ENCODE measurements at places on chromosomes 6 and 20.

DNA sequence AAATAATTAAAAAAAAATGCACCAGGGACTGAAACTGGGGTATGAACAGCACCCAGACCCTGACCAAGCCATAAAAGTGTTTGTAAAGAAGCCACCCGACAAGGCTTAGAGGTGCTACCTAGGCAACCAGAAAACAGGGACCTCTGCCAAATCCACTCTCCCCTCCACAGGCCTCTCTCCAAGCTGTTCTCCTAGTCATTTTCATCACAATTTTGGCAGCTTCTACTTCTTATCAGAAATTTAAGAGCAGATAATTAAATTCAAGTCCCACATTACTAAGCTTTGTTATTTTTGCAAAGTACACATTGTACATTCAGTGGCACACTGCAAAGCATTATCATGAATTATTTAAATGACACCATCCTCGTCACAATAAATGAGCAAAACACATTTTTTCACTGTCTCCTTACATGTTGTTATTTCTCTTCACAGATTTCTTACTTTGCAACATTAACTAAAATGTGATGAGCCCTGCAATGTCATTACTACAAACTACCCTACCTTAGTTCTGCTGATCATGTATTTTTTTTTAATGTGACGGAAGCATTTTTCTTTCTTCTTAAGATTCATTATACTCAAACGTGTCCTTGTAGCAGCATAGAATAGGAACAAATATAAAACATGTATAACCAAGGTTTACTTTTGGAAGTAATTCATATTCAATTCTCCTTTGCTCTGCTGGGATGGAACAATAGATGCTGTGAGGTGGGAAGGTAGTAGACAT lies 38.1 kb downstream of the ECT2L start:
- no peak for DNase-seq

DNA sequence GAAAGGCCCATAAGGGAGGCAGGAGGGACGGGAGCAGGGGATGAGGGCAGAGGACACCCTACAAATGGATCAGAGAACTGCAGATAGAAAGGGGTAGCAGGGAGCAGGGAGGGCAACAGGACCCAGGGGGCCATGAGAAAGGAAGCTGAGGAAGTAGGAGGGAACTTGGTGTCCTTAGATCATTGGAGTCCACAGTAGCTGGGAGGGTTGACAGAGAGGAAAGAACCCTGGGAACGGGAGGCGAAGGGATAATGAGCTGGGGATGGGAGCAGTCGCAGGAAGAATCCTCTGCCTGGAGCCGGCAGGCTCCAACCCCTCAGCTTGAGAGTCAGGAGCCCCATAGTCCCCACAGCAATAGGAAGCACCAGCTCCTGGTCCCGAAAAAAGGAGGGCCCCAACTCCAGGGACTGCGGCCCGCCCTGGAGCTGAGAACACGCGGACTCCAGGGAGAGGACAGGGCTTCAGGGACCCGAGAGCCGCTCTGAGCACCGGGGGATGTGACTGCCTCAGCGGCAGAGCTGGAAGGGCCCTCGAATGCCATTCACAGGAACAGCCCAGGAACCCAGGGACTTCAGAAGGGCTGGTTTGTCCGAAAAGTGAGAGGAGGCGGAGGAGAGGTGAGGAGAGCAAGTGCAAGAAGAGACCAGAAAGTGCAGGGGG lies 32.7 kb downstream of the HLA-A start:
- DNase-seq = no peak

DNA sequence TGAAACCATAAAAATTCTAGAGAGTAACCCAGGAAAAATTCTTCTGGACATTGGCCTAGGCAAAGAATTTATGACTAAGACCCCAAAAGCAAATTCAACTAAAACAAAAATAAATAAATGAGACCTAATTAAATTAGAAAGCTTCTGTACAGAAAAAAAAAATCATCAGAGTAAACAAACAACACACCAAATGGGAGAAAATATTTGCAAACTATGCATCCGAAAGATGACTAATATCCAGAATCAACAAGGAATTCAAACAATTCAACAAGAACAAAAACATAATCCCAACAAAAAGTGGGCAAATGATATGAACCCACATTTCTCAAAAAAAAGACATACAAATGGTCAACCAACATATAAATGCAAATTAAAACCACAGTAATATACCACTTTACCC lies 242.6 kb upstream of the CDYL start:
- DNase-seq = no peak

DNA sequence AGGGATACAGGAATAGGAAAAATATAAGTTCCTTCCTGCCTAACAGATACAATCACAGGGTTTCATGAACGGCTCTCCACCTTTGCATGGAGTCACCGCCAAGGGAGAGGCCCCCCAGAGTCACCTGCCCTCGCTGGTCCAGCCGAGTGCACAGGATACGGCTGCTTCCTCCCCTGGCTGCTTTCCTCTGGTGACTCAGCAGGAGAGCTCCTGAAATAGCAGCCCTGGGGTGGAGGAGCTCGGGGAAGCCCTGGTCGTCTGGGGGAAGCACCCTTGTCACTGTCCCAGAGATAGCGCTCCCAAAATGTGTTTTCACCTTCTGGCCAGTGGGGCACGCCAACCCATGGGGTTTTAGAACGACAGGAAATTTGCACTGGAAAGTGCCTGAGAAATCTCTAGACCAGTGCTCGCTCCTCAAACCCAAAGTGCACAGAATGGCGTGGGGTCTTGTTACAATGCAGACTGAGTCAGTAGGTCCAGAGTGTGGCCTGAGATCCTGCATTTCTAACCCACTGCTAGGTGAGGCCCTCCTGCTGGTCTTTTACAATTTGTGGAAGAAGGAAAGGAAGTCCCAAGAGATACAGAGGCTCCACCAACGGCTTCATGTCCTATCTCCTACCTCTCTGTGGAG lies 35.9 kb upstream of the FAM50B start:
- DNase-seq = peak; percentile 85

GRCh38 chr6:11346516-11346915 lies 114.0 kb upstream of the NEDD9 start:
- DNase-seq = no peak

- DNase-seq = no peak
These were observed 340.2 kb downstream of the HACE1 start for GRCh38 chr6:104519566-104519965.

DNA sequence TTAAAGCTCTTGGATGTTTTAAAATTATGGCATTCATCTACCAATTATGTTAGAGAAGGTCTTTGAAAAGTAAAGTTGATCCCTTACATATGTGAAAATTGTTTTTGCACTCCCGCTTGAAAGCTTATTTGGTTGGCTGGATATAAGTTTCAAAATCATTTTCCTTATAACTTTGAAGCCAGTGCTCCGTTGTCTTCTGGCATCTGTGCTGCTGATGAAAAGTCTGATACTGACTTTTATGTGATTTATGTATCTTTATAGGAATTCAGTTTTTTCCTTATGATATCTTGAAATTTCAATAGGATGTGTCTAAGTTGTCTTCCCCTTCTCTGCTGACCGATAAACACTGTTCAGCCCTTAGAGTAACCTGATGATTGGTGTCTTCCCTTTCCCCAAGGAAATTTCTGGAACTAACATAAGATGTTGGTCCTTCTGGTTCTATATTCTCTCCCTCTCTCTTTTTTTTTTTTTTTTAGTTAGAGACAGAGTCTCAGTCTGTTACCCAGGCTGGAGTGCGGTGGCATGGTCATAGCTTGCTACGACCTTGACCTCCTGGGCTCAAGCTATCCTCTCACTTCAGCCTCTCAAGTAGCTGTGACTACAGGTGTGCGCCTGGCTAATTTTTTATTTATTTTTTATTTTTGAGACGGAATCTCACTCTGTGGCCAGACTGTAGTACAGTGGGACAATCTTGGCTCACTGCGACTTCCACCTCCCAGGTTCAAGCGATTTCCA lies 12.7 kb downstream of the PANK2 start:
- no peak for DNase-seq

GRCh38 chr6:25629198-25629576 lies 22.8 kb upstream of the SCGN start:
- DNase-seq = no peak

- DNase-seq = no peak
These were observed 220.7 kb downstream of the UST start for GRCh38 chr6:148967541-148967956.

DNA sequence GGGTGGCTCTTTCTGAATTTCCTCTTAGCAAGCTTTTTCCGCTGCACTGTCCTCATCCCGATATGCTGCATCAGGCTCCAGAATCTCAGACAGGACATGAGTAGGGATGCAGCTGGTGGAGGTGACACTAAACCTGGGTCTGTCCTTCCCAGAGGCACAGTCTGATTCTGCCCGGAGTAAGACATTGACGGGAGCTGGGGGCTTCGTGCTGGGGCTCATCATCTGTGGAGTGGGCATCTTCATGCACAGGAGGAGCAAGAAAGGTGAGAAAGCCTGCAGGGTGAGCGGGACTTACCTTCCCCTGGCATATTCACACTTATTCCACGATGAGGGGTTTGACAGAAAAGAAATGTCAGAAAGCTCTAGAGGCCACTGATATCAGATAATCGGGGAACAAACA lies 9.8 kb downstream of the HLA-DPB1 start:
- DNase-seq = no peak

DNA sequence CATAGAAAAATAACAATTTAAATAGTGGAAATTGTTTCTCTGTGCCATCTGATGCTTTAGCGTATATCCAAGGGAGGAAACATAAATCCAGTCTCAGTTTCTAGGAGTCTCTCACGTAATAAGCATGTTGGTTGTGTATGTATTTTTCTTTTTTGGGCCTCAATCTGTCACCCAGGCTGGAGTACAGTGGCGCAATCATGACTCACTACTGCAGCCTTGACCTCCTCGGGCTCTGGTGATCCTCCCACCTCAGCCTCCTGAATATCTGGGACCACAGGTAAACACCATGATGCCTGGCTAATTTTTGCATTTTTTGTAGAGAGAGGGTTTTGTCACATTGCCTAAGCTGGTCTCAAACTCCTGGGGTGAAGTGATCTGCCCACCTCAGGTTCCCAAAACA lies 78.6 kb upstream of the PLN start:
- no peak for DNase-seq

GRCh38 chr20:48786951-48787705 lies 40.7 kb downstream of the PREX1 start:
- DNase-seq = no peak

DNA sequence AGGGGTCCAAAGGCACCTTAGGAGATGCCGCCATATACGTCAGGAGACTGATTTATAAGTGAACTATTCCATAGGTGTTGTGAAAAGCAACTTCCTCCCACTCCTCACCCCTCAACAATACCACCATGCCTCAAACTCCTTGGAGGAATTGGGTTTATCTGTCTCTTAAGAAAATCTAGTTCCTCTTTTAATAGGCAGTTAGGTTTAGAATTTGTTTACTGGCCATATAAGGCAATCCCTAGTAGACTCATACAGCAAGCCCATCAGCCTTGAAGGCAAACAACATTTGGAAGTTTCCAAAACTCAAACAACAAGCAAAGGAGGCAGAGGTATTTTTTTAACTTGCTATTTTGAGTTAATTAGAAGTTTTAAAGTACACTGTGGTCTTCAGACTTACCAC lies 66.1 kb downstream of the PRND start:
- DNase-seq = no peak

DNA sequence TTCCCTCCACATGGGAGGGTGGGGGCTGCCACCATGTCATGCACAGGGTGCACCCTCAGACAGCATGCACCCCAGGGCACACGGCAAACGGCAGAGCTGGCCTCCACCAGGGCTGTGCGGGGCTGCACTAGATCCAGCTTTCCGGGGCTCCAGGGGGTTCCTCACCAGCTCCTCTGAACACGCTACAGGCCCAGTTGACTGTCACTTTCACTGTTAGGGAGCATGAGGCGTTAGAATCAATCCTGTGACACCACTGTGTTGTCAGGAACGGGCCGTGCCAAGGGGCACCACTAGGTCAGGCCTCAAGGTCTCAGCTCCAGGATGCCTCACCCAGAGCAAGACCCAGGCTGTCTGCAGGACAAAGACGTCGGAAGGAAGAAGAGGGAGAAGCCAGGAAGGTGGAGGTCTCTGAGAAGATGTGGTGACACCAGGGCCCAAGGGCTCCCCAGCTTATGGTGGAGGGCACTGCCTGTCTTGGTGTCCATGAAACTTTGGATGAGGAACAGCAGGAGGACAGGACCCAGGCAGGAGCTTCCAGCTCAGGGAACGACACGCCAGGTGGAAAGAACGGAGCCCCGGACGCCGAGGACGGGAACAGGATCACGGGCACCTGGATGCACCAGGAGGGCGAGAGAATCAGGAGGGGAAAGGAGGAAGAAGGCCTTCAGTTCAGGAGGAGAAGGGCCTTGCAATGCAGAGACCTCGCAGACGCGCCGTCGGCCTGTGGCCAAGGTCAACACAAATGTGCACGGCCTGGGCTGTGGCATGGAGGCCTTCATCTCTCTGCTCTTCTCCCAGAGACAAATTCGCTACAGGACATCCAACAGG lies 49.5 kb downstream of the YTHDF1 start:
- no peak for DNase-seq

DNA sequence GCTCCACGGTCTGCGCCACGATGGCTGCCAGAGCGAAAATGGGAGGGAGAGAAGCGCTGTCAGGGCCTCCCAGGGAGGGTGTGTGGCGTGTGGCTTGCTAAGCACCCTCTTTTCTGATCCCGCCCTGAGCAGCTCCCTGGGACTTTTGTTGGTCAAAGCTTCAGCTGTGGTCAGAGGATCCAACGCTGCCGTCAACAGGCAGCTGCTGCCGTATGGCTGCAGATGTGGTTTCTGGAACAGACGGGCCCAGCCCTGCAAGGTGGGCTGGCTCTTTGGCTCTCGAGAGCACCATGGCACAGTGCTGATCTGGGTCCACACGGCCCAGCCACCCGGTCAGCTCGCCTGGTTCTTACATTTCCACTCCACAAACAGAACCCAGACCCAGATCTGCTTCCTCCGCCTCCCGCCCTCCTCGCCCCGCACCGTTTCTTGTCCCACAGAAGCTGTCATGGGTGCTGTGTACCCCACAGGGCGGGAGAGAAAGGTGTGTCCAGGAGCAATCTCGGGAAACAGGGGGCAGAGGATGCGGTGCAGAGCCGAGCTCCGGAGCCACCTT lies 86.0 kb upstream of the BHLHE23 start:
- DNase-seq = no peak

DNA sequence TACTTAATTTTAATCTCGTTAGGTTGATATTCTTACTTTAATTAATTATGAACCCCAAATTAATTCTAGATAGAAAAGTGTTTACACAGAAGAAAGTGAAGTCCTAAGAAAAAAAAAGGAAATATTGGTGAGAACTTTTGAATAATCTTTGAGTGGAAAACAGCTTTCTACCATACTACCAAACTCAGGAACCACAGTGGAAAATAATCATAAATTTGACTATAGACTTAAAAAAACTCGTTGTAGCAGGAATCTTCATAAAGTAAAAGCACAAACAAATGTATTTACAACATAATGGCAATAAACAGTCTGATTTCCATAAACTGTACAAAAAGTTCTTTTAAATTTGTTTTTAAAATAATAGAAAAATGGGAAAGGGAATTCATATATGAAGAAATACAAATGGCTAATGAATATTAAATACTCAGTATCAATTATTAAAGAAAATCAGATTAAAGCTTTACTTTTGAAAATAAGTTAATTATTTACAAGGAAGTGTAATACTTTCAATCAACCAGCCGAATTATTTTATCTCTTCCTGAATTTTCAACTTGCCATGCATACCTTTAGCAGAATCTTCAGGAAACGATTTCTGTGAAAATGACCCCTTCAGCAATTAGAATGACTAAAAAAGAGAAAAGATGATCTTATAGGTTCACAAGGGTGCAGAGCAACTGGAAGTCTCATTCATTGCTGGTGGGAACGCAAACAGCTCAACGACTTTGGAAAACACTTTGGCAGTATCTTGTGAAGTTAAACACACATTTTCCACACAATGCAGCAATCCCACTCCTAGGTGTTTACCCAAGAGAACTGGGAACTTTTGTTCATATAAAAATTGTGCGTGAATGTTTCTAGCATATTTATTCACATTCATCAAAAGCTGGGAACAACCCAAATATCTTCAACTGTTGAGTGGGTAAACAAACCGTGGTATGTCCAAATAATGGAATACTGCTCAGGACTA lies 38.5 kb upstream of the BMP6 start:
- no peak for DNase-seq

All from pulmonary artery endothelial cell (primary cell).